ENCODE measurements at places on chromosomes 7 and 10.

DNA sequence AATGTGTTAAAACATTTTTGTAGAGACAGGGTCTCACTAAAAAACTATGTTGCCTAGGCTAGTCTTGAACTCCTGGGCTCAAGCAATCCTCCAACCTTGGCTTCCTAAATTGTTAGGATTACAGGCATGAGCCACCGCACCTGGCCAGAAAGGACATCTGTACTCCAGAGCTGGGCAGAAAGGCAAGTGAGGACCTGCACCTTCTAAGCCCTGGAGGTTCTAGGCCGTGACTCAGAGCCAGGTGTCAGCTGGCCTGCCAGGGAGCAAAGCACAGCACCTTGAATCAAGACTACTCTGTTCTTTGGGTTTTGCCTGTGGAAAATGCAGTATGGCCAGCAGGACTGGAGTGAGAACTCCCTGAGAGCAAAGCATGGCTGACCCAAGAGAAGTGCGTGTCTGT lies 396.5 kb downstream of the ADRA2A start:
- no peak for DNase-seq

GRCh38 chr7:30888747-30889146 lies 22.9 kb upstream of the AQP1 start:
- DNase-seq, result no peak

DNA sequence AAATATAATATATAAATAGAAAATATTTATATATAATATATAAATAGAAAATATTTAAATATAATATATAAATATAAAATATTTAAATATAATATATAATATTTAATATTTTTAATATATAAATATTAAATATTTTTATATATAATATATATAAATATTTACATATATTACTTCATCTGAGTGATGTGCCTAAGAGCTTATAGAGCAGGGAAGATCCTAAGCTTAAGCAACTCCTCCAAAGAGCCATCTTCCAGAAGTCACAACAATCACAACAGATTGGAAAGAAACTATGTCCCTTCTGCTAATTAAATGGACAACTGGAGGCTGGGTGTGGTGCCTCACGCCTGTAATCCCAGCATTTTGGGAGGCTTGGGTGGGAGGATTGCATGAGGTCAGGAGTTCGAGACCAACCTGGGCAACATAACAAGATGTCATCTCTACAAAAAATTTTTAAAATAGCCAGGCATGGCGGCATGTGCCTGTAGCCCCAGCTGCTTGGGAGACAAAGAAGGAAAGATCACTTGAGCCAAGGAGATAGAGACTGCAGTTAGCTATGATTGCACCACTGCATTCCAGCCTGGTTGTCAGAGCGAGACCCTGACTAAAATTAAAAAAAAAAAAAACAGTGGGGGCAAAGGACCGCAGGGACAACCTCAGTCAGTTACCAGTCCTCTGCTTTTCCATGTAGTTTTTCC lies 198.7 kb downstream of the SKIDA1 start:
- no peak for DNase-seq

DNA sequence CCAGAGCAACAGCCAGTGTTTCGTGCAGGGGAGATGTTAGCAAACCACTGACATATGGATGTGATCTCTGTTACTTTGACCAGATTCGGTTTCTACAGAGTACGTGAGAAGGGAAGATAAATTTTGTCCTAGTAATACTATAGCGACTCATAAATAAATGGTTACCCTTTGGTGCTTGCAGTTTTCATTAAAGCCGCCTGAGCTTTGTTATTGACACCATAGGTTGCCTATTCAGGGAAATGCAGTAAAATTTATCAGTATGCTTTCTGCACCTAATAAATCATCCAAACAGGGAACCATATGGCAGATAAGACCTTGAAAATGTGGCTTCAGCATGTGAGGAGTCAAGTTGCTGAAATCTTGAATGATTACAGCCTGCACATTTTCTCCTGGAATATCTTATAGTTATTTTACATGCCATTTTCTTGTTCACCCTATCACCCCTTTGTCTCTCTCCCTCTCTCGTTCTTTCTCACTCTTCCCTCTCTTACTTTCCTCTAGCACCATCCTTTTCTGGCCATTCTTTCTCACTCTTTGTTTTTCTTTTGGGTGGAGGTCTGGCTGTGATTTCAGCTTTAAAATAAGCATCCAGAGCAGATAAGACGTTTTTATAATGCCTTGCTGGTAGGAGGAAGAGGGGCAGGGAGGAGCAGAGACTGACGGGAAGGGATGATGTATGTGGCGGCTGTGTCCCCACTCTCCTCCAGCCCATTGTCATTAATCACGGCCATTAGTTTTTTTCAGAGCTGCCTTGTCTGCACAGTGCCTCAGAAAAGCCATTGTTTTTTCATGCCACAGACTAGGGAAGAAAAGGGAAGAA lies 182.5 kb downstream of the LRMDA start:
- DNase-seq, result no peak

- DNase-seq, result no peak
Measured at GRCh38 chr7:98974906-98975816, 96.8 kb downstream of the TRRAP start.

GRCh38 chr10:126955934-126956711 lies 50.9 kb downstream of the DOCK1 start:
- no peak for DNase-seq

DNA sequence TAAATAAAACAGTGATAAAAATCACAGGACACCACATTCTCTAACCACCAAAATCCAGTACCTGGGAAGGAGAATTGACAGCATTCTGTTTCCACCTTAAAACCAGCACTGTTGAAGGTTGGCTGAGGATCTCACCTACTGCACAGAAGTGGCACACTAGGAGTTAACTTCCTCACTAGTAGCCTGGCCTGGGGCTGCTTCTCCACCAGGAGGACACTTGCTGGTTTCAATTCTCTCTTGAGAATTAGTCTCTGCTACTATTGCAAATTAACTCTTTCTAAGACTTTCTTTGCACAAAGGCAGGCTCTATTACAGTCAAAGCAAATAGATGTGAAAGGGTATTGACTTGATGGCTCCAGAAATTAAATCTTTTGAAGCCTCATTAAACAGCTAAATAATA lies 2.3 kb upstream of the CTTNBP2 start:
- DNase-seq, result no peak
